Activated gamma-delta T cell (primary cell): ENCODE measurements at places on chromosomes 12 and 14.

DNA sequence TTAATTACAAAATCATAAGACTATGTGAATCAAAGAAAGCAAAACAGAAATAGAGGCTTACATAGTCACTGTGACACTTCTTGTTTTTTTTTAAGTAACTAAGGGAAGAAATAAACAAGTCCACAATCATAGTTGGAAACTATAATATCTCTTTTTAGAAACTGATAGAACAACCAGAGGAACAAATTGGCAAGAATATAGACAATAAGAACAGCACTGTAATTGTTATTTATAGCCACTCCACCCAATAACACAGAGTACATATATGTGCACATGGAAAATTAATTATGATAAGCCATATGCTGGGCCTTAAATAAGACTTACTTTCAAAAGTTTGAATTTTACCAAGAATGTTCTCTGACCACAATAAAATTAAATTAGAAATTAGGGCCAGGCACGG lies 101.1 kb downstream of the PLEKHG7 start:
- DNase-seq = no peak

GRCh38 chr12:100936661-100937060 lies 142.1 kb downstream of the ANO4 start:
- no peak for DNase-seq

- no peak for DNase-seq
These were observed 246.2 kb downstream of the SEC23A start for GRCh38 chr14:38856798-38857197.

DNA sequence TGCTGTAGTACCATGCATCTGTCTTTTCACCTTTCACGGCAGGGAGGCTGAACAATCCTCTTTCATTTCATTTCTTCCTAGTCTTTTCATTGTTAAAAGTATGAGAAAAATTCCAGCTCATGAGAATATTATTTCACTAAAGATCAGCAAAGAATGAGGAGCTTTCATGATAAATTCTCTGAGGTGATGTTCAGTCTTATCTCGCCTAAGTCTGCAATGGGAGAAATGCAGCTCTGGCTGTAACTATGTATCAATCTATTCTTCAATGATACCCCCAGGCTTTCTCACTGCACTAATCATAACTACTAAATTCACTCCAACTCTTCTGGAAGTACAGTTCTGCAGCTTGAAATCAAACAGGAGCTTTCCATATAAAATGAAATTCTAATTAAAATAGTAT lies 15.7 kb downstream of the FOXG1 start:
- no peak for DNase-seq

GRCh38 chr12:62123721-62124203 lies 136.4 kb upstream of the USP15 start:
- no peak for DNase-seq

DNA sequence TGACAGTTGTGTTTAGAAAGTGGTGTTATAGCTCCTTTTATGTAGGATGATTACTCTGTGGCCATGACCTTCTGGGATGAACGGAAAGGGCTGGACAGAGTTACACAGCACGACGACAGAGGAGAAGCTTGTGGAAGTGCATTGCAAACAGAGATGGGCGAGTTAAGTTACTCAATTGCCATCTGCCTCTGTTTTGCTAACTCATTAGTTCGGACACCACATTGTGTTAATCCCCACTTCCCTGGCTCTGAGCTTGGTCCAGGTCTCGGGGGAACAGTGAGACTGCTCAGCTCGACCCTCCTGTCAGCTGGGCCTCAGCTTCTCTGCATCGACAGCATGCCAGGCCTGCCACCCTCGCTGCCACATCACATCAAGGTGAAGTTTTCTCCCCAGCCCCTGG lies 408.0 kb downstream of the ZFP36L1 start:
- no peak for DNase-seq

DNA sequence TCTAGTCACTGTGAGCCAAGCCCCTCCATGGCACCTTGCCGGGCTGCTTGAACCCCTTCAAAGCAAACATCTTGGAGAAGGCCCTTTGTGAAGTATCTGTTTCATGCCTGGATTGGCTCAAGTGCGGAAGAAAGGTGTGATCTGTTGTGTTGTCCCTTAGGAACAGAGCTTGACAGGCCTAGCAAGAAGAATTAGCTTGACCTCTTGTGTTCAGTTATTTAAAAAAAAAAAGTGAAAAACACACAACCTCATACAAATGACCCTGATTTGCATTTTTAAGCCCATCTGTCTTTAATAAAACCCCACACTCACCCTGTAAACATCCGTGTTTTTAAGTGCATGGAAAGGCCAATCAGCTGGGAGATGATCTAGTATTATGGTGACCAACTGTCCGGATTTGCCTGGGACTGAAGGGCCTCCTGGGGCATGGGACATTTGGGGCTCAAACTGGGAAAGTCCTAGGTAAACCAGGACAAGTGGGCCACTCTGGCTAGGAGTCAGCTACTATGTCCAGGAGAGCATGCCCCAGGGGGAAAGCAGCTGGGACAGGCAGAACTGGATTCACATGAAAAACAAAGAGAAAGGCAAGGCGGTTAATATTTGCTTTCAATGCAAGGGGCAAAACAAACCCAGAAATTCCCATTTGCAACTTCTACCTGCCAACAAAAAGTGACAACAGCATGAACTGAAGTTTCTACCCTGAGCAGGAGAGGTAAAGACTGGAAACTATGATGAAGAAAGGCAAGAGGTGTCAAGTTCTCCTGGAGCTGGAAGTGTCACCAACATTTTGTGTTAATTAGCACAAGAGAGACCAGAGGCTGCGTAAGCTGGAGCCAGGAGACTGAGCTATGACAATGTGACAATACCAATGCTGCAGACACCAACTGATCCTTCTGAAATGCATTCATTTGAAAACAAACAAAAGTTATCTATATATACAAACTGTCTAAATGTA lies 78.6 kb downstream of the CLMN start:
- DNase-seq = no peak

- DNase-seq = no peak
These were observed 205.0 kb upstream of the DDHD1 start for GRCh38 chr14:53358166-53358565.

GRCh38 chr14:72558721-72559120 lies 335.2 kb downstream of the DPF3 start:
- no peak for DNase-seq

DNA sequence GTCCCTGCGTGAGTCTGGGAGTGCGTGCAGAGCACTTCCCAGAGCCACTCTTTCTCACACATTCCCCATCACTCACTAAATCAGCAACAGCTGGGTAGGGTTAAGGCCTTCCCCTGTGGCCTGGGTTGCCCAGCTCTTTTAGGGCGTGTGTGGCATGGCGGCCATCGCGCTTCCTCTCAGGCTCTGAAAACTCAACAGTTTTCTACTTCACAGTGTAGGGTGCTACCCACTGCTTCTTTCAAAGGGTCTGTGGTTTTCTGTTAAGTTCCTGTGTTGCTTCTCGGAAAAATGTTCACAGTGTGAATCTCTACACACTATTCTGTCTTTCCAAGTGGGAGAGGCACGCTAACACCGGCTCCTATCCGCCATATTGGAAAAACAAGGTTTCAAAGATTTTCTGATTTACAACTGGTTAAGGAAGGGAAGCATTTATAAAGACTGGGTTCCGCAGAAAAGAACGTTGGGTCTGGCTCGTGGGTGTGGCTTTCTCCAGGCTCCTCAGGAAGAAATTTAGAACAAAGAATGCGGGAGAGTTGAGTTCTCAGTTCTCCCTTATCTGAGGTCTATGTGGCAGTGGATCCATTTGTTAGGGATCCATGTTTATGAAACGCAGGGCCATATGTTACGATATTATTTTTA lies 34.9 kb upstream of the AEBP2 start:
- DNase-seq = peak; percentile 20

- no peak for DNase-seq
These were observed 141.1 kb downstream of the ALG10 start for GRCh38 chr12:34163443-34163842.

DNA sequence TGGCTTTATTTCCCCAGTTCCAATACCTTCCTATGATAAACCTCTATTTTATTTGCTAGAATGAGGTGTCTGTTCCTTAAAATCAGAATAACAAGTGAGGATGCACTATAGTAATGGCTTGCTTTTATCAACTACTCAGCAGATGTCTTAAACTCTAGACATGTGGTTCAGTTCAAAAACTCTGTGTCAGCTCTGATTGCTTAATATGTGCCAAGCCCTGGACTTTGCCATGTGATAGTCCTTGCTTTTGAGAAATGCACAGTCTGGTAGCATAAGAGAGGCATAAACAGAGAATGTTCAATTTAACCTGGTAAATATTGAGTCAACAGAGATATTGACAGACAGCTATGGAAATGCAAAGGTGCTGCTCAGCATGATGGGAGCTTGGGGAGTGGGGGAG lies 254.8 kb downstream of the PDZRN4 start:
- no peak for DNase-seq
